ENCODE measurements at places on chromosomes 5 and 9.

- DNase-seq: no peak
Measured at GRCh38 chr9:84206801-84207370, 133.7 kb downstream of the SLC28A3 start.

GRCh38 chr5:24491490-24491889 is 153.3 kb downstream of the CDH10 start:
- DNase-seq: no peak

GRCh38 chr9:85158512-85158911 is 489.0 kb downstream of the NTRK2 start:
- no peak for DNase-seq

GRCh38 chr5:111935835-111936234 is 178.8 kb upstream of the NREP start:
- no peak for DNase-seq

DNA sequence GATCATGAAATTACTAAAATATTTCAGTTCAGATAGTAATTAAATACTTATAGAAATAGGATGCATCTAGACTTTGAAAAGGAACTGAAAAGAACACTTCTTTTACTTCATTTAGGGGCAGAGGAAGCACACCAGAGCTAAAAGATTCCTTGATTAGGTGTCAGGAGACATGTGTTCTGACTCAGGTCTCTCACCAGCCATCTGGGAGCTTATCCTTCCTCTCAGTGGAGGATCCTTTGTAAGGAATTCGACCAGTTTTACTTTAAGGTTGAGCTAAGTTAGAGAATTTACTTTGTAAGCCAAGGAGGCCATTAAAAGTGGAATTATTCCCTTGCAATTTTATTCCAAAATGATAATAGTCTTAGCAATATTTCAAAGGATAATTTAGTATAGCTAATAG is 16.7 kb downstream of the VCAN start:
- no peak for DNase-seq

DNA sequence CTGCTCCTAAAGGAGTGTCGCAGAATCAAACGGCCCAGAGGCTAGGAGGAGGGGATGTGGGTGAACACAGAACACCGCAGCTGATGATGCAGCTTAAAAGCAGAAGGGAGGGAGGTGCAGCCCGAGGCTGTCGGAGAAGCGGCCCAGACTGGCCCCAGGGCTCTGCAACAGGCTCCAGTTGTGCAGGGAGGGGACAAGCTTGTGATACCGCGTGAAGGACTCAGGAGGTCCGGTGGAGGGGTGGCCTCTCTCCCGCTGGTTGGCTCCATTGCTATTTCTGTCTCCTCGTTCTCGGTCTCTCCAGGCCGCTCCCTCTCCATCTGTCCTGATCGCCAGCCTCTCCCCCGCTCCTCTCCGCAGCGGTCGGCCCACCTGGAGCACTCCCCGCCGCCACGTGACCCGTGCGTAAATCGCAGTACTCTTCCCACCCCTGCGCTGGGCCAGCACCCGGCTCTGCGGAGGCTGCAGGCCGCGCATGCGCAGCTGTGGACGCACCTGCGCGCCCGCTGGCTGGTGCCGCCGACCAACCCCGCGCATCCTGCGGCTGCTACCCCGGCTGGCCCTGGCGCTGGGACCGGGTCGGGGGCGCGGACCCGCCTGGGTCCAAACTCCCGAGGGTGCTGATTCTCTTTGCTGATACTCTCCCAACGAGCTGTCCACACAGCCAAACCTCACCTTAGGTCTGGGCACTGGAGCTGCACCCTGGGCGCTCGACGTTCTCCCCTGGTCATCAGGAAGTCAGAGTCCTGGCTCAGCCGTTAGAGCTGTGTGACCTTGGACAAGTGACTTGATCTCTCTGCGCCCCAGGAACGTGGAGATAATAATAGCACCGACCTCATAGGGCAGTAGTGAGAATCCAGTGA is 3.7 kb upstream of the STXBP1 start:
- DNase-seq: peak; percentile 93

DNA sequence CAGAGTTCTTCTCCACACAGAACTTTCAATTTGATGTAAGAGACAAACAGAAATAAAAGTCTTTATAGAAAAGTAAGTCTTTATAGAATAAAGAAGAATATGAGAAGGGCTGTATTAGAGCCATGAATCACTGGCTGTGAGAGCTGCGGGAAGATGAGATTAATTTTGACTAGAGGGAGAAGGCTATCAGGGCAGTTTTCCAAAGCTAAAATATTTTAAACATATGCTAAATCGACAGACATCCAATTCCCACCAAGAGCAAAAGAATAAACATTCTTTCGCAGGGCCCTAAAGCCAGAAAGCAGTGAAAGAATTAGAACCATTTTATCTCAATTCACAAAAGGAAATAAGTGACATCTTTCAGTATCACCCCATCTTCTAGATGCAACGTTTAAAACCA is 208.3 kb upstream of the MAP3K1 start:
- DNase-seq: no peak

GRCh38 chr9:137286975-137287383 is 9.5 kb downstream of the TOR4A start:
- no peak for DNase-seq

DNA sequence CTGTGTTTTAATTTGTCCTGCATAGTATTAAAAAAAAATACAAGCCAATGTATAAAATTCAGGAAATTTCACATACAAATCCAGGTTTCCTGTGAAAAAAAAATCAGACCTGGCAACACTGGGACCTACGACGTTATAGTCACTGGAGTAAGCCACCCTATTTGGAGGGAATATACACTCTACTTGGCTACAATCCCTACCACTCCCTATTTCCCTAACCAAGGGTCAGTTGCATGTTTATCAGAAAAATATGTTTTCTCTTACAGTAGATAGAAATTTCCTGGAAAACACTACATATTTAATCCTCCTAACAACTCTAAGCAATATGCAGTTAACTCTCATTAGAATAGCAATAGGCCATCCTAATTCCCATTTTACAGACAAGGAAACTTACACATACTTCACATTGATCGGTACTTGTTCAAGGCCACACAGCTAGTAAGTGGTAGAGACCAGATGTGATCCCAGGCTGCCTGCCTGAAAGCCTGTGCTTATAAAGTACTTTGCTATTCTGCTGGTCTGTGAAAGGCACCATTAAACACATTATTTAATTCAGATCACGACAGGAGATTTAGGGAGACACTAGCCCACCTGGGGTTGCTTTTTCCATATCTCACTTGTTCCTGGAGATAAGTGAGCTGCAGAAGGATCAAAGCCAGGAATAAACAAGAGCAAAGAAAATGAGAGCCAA is 70.8 kb downstream of the MFAP3 start:
- no peak for DNase-seq

GRCh38 chr5:180441564-180442051 is 52.6 kb upstream of the CNOT6 start:
- no peak for DNase-seq

GRCh38 chr9:33860200-33860871 is 43.4 kb downstream of the UBE2R2 start:
- no peak for DNase-seq

- DNase-seq: no peak
Measured at GRCh38 chr9:98652741-98653140, 56.0 kb downstream of the GABBR2 start.

DNA sequence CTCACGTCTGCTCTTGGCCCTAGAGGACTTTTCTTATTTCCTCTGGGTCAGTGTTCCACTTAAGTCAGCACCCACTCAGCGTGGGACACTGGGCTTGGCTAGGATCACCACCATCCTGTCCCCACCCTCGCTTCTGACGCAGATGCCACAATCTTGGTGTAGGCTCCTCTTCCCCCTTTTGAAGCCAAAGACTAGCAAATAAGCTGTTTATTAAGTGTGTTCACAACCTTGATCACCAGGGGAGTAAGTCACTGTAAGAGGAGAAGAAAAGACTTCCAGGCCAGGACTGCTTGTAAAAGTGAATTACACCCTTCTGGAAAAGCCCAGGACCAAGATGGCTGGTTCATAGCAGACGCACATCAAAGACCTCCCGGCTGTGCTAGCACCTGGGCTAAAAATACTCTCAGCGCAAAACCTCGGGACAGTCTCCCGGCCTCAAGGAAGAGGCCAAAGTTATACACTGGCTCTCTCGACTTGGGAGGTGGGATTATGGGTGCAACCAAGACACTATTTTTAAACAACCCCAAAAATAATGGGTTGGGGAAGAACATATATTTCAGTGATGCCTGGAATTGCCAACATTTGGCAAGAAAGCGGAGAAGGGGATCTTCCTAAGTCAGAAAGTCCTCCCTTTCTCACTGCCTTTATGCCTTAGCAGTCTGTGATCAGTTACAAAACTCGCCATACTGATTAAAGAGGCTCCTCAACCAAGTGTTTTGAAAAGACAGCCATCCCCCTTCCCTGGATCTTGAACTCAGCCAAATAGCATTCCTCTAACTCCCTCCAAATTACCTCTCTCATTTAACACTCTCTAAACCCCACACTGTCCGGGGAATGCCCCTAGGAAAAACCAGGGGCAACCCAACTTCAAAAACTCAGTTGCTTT is 69.4 kb downstream of the RAPGEF1 start:
- no peak for DNase-seq

- DNase-seq: no peak
Measured at GRCh38 chr9:94057918-94058317, 26.3 kb upstream of the PTPDC1 start.

DNA sequence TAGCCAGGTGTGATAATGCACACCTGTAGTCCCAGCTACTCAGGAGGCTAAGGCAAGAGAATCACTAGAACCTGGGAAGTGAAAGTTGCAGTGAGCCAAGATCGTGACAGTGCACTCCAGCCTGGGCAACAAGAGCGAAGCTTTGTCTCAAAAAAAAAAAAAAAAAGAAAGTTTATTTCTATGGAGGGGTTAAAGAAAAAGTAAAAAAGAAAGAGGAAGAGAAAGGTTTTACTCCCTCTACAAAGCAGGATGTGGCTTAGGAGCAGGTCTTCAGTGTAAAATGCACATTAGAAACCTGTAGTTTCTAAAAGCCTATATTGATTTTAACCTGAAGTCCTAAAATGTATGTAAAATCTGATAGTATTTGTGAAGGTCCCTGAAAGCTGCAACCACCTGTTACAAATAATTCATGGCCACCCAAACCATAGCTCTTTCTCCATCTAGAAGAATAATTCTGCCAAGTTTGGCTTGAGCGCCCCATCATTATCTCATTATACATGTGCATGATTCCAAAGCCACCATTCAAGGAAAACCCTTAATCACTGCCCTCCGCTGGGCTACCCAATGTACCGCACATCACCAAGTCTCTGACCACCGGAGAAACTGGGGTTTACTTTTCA is 3.4 kb downstream of the FNBP1 start:
- DNase-seq: peak; percentile 21

DNA sequence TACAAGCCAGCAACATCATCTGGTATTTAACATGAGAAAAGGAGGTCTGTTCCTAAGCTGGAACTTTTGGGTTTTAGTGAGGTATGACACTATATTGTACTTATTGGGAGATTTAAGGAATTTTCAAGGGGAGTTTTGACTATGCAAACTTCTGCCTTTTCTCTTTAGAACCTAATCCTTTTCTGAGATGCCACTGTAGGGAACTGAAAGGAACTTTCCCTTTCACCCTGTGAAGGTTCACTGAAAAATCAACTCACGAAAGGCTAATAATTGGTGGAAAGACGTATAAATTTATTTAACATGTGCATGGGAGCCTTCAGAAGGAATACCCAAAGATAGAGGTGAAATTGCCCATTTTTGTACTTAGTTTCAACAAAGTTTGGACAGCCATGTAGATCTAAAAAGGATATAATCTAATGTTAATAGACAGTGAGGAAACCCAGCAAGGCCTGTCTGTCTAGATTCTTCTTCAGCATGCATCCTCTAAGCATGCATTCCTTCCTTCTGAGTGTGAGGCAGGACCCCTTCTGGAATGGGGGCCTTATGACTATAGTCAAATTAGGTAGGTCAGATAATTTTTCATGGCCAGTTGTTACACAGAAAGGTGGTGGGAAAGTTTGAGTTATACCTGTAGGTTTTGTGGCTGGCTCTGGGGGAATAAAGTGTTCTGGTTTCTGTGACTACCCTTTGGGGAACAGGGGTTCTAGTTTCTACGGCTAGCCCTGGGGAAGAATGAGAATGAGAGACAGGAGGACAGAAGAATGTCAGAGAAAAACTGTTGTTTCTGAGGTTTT is 200.3 kb downstream of the C9orf152 start:
- DNase-seq: no peak

GRCh38 chr9:26132746-26133312 is 454.6 kb upstream of the TUSC1 start:
- DNase-seq: no peak

- no peak for DNase-seq
Measured at GRCh38 chr5:79008362-79008761, 23.3 kb upstream of the ARSB start.

DNA sequence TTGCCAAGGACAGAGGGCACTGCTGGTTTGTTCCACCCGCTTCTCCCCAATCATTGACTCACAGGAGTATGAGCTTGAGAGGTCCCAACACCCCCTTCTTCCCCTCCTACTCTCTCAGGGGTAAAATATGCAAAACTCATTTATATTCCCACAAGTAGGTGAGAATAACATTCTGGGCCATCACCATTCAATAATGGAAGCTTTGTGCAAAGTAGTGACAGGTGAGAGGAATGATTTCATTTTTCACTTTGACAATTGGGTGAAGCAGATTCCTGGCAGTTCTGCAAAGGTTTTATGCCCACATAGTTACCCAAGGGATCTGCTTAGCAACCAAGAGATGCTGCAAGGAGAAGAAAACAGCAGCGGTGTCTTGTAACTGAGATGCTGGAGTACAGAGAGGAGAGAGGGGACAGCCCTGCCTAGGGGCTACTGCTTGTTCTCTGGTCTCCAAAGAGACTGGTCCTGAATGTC is 137.6 kb downstream of the CMYA5 start:
- no peak for DNase-seq

- DNase-seq: no peak
Measured at GRCh38 chr5:146071171-146071570, 34.2 kb downstream of the PLAC8L1 start.

DNA sequence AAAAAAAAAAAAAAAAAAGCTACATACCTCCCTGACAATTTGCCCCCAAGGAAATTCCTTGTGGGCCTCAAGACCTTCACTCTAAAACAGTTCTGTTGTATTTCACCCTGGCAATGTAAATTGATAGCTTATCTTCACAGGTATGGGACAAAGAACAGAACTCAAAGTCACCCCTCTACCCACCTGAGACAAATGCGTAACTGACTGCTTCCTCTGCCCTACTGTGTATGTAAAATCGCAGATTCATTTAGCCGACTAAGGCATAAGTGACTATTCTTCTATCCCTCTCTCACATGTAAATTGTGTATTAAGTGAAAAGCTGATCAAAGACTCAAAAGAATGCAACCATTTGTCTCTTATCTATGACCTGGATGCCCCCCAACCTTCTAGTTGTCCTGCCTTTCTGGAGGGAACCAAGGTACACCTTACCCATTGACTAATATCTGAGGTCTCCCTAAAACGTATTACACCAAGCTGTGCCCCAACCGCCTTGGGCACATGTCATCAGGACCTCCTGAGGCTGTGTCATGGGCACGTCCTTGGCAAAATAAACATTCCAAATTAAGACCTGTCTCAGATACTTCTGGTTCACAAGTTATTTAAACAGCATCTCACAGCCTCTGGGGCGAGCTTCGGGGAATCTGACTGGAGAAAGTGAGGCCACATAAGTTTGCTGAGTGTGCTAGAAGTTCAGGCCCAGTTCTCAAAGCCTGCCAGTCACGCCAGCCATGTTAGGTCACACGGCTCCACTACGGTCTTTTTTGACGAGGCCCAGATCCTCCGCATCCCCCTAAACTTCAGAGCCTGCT is 954 bp downstream of the TBCA start:
- DNase-seq: no peak

- no peak for DNase-seq
Measured at GRCh38 chr5:53569453-53569852, 9.0 kb downstream of the NDUFS4 start.

- DNase-seq: peak; percentile 9
Measured at GRCh38 chr5:172005708-172006320, 624 bp downstream of the FBXW11 start.
